Stimulated activated naive CD4-positive, alpha-beta T cell (primary cell): ENCODE measurements at places on chromosomes 11 and 22.
A peak's percentile ranks its signal among the peaks of the same experiment; 100 is the strongest.

DNA sequence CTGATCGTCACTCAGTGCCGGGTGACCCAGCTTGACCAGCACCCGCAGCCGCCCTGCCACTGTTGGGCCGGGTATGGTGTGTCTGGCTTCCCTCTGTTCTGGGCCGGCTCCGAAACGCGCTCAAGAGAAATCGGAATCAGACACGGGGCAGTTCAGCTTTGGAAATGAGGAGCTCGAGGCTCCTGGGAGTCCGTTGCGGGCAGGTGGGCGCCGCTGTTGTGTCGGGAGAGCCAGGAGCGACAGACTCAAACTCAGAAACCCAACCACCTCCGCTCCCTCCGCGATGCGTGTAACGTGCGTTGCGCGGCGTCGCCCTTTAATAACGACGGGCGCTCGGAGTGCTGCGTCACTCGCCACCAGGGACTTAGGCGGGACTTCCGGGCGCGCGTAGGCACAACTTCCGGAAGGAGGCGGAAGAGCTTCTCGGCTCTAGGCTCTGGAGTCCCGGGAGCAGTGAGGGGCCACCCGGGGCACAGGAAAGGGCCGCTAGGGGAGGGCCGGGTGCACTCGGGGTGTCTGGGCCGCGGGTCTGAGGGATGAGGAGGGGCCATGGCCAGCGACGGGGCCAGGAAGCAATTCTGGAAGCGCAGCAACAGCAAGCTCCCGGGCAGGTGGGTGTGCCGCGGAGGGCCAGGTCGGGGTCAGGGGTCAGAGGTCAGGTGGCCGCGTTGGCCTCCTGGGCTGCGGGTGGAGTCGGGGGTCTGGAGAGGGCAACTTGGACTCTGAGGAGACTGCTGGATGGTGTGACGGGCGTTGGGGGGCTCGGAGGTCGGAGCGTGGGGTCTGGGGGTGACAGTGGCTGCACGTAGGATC is at the start of gene TBC1D22A:
Gene TBC1D22A, plus strand, starts transcription at position 413 of the 813 bp plus-strand sequence. Its CDS starts 137 bp downstream, at position 550.
- DNase-seq: peak; percentile 91

GRCh38 chr11:2943711-2944118 is 14.5 kb upstream of the PHLDA2 start:
- no peak for DNase-seq

- DNase-seq: no peak
Observed at GRCh38 chr22:42399315-42400271, 32.6 kb downstream of the NFAM1 start.

- no peak for DNase-seq
Observed at GRCh38 chr11:84833488-84834088, 793.6 kb downstream of the DLG2 start.

GRCh38 chr11:68649851-68650555 is 34.3 kb upstream of the GAL start:
- DNase-seq: no peak

- no peak for DNase-seq
Observed at GRCh38 chr22:28949788-28950187, 66.4 kb downstream of the ZNRF3 start.

DNA sequence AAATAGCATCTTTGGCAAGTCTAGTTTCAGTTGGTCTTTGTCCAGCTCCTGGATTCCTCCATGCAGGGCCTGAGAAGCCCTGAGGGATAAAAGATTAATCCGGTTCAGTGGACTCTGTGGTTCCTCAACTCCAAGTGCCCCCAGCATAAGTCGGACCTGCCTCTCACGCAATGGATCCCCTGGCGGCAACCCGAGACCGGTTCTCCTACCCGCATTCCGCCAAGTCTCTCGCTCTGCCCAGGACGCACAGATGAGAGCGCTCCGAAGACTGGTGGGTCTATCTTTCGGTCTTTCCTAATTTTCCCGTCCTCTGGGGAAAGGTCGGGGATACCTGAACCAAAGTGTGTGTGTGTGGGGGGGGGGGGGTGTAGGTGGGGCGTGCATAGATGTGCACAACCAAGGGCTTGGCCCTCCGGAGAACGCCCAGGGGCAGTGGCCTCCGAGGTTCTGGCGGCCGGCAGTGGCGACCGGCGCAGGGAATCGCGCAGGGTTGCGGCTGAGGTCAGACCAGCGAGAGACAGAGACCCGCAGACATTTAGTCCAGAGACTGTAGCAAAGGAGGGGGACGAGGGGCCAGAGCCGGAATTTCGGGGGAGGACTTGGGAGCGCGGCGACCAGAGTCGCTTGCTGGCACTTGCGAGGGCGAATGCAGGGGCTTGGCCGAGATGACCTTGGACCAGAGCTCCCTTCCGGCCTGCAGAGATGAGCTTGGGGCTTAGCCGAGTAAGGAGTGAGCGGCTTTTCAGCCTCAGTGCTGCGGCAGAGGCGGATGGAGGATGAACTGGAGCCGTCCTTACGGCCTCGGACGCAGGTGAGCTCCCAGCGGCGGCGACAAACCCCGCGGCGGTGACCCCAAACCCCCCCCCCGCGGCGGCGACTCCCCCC is 712 bp upstream of the SLC2A11 start:
- peak; percentile 6 for DNase-seq

- no peak for DNase-seq
Observed at GRCh38 chr22:40714499-40715337, 35.4 kb downstream of the MCHR1 start.

DNA sequence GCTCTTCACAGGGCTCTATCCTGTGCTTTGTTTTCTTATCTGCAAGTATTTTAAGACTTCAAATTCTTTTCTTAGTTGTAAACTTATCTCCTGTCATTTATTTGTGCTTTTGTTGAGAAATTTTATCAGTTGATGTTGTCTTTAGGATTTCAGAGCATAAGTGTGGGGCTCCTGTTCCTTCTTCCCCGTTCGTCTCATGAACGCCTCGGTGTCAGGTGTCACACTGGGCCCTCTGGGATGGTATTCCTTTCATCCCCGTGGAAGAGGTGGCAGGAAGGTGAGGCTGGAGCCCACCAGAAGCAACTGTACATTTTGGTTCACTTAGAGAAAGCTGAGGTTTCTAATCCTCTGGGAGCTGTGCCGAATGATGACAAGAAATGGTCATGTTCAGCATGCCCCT is 17.9 kb downstream of the NADSYN1 start:
- DNase-seq: no peak

- no peak for DNase-seq
Observed at GRCh38 chr22:26665813-26666231, 8.4 kb downstream of the MIAT start.

GRCh38 chr11:133269267-133269666 is 263.0 kb downstream of the OPCML start:
- no peak for DNase-seq

GRCh38 chr11:68773521-68774193 is 22.3 kb upstream of the TESMIN start:
- no peak for DNase-seq

- DNase-seq: no peak
Observed at GRCh38 chr11:39221550-39222138, 2237.8 kb downstream of the LRRC4C start.

- no peak for DNase-seq
Observed at GRCh38 chr11:107276077-107276476, 181.5 kb downstream of the CWF19L2 start.

GRCh38 chr11:69915501-69916250 is 96.5 kb upstream of the FGF3 start:
- DNase-seq: no peak

DNA sequence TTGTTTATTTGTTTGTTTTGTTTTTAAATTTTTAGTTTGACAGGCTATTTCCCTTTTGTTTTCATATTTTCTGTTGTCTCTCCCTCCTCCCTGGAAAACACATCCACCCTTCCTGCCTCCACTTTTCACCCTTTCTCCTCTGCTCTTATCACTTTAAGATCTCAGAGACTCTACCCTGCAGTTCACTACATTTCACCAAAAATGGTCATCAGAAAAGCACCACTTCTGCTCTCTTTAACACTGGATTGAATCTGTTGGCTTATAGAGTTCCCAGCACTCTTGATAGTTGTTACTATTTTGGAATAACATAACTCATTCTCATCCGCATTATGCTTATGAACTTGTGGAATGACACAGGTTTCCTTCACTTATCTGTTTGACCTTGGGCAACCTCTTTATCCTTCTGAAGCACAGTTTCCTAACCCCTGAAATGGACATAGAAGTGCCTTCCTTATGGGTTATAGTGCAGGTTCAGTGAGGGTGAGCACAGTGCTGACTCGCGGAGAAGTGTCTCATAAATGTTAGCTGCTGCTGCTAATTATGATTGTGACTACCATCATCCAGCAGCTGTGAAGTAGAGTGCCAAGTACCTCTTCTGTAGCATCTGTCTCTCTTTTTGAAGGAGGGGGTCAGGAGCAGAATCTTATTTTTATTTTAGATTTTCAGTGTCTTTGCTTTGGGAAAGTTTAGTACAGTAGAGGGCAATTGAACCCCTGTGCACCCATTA is 15.0 kb downstream of the TEAD1 start:
- DNase-seq: no peak

DNA sequence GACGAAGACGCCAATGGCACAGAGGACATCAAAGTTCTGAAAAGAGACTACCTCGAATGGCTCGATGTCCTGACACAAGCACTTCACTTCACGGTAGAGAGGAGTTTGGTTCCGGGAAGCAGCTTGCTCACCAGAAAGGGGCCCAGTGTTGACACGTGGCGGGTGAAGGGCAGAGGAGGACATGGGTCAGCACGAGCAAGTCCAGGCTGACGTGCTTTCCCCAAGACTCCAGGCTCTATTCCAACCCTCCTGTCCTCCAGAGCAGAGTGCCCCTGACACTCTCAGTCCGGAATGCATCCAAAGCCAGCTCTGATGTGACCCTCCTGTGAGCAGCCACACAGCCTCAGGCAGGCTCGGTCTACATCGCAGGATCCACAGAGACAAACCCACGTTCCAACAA is 77.5 kb upstream of the BID start:
- no peak for DNase-seq

GRCh38 chr11:47192111-47192510 is 5.9 kb upstream of the PACSIN3 start:
- DNase-seq: no peak

GRCh38 chr11:86849679-86850078 is 49.3 kb downstream of the PRSS23 start:
- no peak for DNase-seq

DNA sequence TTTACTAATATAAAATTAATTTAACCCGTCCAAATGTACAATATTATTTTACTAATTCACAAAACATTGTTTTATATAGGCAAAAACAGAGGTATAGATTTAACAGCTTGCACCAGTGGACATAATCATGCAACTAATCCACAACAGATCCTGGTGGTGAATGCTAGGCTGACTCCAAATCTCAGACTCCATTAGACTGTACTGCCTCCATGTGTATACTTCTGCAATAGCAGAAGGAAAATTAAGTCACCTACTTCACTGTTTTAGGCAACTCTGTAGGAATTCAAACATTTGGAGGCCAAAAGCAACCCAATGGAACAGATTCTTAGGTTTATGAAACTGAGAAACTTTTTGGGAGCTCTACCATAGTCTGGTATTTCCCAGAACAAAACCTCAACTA is 30.0 kb upstream of the RAB39A start:
- no peak for DNase-seq

- DNase-seq: no peak
Observed at GRCh38 chr11:132064987-132065620, 694.7 kb downstream of the NTM start.

DNA sequence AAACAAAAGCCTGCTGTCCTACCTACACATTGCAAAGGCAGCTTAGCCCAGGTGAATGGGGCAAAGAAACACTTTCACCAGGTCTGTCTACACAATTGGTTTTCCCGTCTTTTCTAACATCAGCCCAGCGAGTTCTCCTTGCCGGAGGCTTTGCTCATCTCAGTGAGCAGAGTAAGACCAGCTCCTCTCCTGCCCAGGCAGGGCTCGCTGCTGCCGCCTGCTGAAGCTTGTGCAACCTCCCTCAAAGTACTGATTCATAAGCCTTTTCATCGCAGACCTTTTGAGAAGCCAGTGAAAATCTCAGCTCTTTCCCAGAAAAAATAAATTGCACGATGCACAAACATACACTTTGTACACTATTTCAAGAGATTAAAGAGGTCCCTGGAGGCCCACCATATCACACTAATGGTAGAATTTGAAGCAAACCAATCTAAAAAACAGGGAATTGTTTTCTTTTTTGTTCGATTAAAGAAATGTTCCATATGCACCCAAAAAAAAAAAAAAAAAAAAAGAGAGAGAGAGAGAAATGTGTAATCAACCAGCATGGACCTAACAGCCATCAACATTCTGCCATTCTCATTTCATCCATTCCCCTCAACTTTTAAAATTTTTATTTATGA is 328.1 kb upstream of the MPPED2 start:
- no peak for DNase-seq

- no peak for DNase-seq
Observed at GRCh38 chr11:60310407-60310998, 16.6 kb upstream of the MS4A6E start.

- DNase-seq: no peak
Observed at GRCh38 chr11:117278347-117278746, 12.8 kb upstream of the BACE1-AS start.

DNA sequence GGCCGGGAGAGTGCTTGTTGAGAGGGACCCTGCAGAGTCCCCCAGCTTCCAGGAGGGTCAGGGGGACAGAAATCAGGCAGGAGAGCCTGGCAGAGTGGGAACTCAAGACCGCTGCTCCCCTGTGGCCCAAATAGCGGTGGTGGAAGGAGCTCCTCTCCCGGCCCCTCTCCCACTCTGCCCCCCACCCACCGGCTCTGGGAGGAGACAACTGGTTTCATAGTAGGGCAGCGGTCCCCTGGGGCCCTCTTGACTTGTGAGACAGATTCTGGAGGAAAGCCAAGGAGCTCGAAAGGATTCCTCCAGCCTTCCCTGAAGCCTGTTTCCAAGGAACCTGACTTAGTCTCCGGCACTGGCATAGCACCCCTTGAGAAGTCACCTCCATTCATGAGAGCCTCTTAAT is 10.1 kb downstream of the PKNOX2 start:
- no peak for DNase-seq

- DNase-seq: no peak
Observed at GRCh38 chr22:32644252-32645100, 157.0 kb upstream of the TIMP3 start.

- DNase-seq: no peak
Observed at GRCh38 chr11:64684357-64684756, 38.6 kb downstream of the NRXN2 start.

- no peak for DNase-seq
Observed at GRCh38 chr22:31626427-31627150, 35.4 kb downstream of the PISD start.

- DNase-seq: no peak
Observed at GRCh38 chr11:19160847-19161246, 40.9 kb downstream of the CSRP3 start.
